Caudate nucleus (tissue), 63 donors: ENCODE measurements at places on chromosomes 2 and 18.

DNA sequence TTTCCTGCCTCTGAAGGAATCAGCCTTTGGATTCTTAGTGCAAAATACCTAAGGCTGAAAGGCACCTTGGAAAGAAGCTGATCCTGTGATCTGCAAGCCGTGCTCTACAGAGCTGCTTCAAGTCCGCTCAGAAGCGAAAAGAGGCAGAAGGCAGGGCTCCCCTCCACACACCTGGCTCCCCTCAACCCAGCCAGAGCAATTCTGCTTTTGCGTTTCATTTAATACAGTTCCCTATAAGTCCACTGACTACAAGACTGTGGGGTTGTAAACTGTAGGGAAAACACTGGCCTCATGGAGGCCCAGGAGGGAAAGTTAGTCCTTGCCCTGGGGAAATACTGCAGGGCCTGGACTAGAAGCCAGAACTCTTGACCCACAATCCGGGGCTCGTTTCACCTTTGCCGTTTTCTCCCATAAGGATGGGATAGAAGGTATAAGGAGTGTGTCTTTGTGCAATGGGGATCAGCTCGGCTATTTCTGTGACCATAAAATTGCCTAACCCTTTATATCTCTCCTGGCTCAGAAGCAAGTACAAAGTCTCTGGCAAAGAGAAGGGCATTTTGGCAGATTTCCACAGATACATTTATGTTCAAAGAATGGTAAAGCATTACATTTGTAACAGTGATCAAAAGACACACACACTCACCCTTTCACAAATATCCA lies 95.8 kb upstream of the TEX51 start:
- DNase-seq: no peak

GRCh38 chr2:211114826-211115455 lies 558.5 kb downstream of the CPS1 start:
- DNase-seq: no peak

DNA sequence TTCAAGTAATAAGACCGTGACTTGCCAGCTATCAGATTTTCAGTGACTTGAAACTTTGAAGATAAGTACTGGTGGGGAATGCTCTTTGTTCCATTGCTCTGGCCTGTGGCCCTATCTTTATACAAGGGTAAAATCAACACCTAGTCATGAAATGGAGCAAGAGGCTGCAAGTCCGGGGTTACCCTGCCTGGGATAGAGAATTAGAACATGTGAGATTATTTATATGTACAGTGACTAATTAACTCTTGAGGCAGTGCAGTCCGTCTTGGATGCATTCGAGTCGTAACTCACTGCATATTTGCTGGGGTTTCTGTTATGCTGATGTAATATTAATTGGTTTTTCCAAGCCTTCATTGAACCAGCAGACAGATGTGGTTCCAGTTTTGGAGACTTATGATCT lies 105.8 kb upstream of the LYPD6 start:
- no peak for DNase-seq

- DNase-seq: no peak
These were observed 52.6 kb upstream of the KIDINS220 start for GRCh38 chr2:8889978-8890377.

- no peak for DNase-seq
These were observed 15.2 kb upstream of the REV1 start for GRCh38 chr2:99504844-99505584.

- no peak for DNase-seq
These were observed 20.5 kb downstream of the SH2D6 start for GRCh38 chr2:85439025-85439472.

- no peak for DNase-seq
These were observed 8.2 kb downstream of the PTGR3 start for GRCh38 chr18:75200605-75201280.

DNA sequence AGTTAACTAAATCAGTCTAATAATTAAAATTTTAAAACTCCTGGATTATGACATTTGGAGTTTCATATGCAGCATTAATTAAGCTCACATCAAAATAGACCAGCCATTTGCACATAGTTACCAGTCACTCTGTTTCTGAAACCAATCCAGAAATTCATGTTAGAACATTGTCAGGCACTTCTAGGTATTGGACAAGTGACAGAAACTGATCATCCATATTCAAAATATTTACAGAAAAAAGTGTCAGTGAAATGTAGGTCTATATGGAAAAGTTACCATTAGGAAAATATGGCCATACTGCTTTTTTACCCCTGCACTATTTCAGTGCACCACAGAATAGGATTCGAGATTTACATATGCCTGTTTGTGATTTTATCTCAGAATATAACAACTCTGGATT lies 33.4 kb downstream of the UPP2 start:
- DNase-seq: no peak

DNA sequence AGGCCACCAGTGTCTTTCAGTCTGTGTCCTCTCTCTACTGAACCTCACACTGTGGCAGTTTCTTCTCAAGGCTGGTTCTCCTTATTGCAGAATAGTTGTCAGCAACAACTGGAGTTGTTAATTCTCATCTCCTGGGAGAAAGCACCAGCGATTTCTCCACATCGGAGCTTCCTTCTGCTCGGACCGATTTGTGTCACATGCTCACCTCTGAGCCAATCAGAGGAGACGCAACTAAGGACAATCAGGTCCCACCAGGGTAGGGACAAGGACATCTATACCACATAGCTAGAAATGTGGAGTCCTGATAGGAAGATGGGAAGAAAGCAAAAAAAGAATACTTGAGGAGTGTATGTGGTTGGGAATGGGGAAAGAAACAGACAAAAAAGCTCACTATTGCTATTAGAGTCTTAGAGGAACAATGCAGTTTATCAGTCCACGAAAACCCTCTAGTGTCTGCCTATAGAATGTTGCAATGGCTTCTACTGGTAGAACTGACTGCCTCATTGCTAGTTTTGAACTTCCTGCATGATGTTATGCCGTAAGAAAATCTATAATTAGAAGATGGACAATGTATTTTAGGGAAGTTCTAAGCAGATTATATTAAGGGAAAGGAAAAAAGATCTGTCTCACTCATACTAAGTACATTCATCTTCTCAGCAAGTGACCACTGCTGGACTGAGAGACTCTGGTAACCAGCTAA lies 169.7 kb downstream of the CDCA7 start:
- DNase-seq: no peak

GRCh38 chr18:32096946-32097345 lies 5.3 kb downstream of the RNF138 start:
- no peak for DNase-seq

- no peak for DNase-seq
These were observed 214.8 kb downstream of the ATAD2B start for GRCh38 chr2:23711979-23712755.

- no peak for DNase-seq
These were observed 35.6 kb downstream of the HDAC4 start for GRCh38 chr2:239365071-239365781.

- no peak for DNase-seq
These were observed 54.3 kb upstream of the AGPS start for GRCh38 chr2:177338177-177338721.

DNA sequence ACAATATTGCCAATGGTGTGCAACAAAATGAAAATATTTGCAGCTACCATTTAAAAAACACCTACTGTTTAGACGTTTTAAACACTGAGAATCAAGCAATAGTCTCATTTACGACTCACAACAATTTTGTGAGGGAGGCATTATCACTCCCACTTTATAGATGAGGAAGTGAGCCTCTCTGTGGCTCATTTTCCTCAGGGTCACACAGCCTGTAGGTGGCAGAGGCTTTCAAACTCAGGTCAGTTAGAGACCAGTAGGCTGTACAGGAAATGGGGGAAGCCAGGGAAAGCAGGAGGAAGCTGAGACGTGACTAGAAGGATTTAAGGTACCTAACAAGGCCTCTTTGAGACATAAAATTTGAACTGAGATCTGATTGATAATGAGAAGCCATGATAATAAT lies 95.0 kb upstream of the ZNF521 start:
- no peak for DNase-seq

DNA sequence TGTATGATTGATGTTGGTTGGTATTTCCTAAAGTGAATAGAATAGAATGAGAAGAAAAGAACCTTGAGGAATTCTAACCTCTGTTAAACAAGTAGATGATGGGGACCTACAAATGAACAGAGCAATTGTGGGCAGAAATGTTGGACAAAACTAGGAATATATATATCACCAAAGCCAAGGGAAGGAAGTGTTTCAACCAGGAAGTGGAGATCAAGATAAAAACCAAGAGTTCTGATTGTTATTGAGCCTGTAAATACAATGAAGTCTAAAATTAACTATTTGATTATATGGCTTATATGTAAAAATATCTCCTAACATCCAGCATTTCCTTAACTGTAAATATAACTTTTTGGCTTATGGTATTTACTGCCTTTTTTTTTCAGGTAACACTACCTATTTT lies 730.0 kb downstream of the SOCS6 start:
- no peak for DNase-seq

DNA sequence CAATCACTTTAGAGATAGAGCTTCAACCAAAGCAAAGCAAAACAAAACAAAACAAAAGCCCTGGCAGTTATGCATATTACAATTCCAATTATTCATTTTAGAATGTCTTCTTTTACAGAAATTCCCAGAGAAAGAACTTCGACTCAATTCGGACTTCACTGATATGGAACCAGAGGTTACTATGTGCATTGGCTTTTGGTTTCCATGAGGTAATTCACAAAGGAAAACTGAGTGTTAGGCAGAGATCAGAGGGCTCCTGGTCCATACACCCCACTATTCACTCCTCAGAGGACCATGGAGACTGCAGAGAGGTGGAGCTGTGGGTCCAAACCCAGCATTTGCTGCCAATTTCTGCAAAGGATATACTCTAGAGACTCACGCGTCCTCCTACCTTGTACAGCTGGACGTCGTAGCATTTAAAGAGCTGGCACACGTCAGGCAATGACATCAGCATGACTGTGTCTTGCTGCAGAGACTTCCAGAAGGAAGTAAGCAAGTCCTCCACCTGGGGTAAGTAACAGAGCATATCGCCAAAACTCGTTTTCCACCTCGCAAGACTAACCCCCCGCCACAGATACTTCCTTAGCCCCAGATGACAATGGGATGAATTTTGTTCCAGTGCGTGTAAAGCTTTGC lies 31.3 kb upstream of the CREG2 start:
- no peak for DNase-seq

GRCh38 chr2:190726255-190726654 lies 77.4 kb downstream of the NAB1 start:
- no peak for DNase-seq

- no peak for DNase-seq
These were observed 33.5 kb upstream of the CERS6 start for GRCh38 chr2:168422584-168422983.

DNA sequence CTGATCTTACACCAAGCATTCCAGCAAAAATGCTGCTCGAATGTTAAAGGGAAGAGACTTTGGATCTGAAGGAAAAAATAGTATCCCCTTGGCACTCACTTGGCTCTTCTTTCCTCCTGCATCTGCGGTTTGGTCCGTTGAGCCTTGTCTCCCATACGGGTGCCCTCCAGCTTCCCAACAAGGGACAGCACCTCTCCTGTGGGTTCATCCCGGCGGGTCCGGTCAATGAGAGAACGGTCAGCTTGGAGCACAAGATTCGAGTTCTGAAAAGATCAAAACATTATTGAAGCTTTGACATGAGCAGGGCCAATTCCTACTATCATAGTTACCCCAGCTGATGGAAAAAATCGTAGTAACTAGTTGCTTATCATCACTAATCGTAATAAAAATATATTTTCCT lies 740 bp downstream of the SNRNP200 start:
- DNase-seq: no peak

DNA sequence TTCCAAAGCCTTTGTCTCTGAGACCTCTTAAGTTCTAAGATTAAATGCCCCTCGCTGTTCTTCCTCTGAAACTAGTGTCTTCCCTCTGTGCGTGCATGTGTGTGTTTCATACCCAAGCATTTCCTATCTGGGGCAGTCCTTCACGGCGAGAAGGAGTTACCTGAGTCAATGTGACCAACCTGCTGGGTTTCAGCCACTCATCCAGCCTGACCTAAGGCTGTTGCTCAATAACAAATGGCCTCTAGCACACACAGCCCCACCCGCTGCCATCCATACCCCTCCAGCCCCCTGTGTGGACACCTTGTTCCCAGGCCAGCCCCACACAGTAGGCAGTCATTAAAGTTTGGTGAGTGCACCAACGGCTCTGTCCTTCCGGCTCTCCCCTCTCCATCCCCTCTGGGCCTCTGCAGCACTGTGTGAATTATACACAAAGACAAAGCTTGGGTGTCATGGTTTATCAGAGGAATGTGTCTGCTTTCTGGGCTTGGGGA lies 53.8 kb upstream of the FOSL2 start:
- no peak for DNase-seq

DNA sequence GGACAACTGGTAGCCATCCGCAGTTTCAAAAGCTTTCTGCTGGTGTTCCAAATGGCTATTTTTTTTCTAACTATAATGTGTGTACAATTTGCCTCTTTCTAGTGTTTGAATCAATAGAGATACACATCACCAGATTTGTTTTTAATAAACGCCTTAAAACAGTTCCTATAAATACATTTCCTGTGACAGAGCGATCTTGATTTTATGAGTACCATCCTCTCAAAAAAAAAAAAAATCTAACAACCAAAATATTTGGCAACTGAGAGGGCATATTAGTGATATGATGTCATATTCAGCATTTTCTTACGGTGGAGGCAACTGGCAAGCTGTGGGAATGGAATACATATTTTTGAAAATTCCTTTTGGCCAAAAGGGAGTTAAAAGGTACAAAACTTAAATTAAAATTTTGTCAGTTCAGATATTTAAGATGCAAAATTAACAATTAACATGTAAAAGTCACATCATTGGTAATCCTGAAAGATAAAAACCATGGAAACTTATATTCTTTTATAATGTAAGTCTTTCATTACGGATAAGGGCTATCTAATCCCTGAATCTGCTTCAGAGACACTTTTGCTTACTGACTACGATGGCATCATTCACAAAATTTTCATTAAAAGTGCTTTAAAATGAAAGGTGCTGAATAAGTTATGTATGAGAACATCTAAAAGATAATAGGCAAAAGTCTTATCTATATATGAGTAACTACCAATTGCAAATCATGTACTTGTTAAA lies 268.4 kb downstream of the TCF4 start:
- DNase-seq: no peak

GRCh38 chr18:2917259-2918047 lies 70.6 kb downstream of the EMILIN2 start:
- DNase-seq: no peak

- DNase-seq: no peak
These were observed 277.0 kb downstream of the CDH2 start for GRCh38 chr18:27899893-27900292.

- DNase-seq: no peak
These were observed 1.2 kb upstream of the BARD1 start for GRCh38 chr2:214810671-214811070.

DNA sequence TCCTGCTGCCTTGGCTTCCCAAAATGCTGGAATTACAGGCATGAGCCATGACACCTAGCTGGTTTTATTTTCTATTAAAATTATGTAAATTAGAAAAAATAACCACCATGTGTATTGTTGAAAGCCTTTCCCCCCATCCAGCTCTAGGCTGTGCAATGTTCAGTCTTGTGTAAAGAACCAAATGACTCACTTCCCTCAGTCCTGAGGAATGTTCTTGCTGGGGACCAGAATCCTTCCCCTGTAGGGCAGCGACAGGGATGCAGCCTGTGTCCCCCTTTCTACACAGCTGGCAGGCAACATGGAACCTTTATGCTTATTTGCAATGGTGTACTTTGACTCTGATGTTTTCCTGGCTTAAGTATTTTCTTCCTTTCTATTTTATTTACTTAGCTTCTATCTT lies 29.4 kb downstream of the AOX1 start:
- no peak for DNase-seq
